ENCODE measurements at places on chromosomes 1 and 21. TPM values are rescaled to one million over a fixed set of nuclear protein-coding genes. Genes with fewer than 3 reads are reported as not detected.

VSIG8 gene
- total RNA-seq = not detected

C1orf87 gene
- not detected for total RNA-seq

FCRL2 gene
- not detected for total RNA-seq

TRIM62 gene
- 10.8 TPM for total RNA-seq

DNA sequence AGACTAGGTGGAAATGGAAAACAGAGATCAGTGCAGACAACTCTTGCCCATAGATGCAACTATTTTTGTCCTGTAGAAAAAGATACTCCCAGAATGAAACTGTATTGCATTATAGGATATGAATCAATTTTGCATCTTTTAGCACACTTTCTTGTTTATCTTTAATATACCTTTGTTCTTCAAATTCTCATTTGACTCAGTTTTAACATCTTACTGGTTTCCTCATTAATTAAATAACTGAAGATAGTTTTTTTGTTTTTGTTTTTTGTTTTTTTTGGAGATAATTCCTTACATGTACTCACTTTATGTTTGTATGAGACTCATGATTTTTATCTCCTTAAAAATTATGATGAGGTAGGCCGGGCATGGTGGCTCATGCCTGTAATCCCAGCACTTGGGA lies 10.9 kb upstream of the CAMTA1 start:
- no peak for DNase-seq

GRCh38 chr1:10347109-10347508 lies 51.8 kb upstream of the PGD start:
- DNase-seq = no peak

DNA sequence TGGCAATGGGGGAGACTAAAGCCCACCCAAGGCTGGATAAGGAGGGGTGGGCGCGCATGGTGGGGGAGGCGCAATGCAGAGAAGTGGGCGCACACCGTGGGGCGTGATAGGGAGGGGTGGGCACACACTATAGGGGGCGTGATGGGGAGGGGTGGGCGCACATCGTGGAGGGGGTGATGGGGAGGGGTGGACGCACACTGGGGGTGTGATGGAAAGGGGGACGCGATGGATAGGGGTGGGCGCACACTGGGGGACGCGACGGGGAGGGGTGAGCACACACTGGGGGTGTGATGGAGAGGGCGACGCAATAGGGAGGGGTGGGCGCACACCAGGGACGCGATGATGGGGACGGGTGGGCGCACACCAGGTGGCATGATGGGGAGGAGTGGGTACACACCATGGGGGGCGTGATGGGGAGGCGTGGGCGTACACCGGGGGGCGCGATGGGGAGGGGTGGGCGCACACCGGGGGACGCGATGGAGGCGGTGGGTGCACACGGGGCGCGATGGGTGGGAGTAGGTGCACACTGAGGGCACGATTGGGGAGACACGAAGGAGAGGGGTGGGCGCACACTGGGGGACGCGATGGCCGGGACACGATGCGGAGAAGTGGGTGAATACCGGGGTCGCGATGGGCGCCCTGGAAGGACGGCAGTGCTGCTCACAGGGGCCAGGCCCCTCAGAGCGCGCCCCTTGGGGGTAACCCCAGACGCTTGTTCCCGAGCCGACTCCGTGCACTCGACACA lies 929 bp downstream of the SUMO3 start:
- no peak for DNase-seq

DNA sequence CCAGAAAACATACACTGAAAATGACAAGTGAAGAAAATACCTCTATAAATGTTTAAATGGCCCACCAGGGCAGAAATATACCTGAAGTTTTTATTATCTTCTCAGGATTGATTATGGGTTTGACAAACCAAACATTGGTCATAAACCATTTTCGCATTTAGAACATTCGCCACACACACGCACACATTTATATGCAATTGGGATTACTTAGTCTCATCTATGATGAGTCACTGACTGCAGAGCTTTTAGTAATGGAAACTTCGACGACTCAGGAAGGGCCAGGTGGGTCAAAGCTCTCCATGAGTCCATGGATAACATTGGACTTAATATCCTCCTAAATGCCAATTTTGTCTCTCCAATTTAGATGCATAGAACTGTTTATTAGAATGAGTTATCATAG lies 16.9 kb downstream of the NRDC start:
- DNase-seq = peak; percentile 26

- no peak for DNase-seq
These were observed 54.0 kb upstream of the BOLA1 start for GRCh38 chr1:149845416-149845815.

- no peak for DNase-seq
These were observed 39.5 kb downstream of the TOR3A start for GRCh38 chr1:179121159-179121938.

GRCh38 chr1:185435696-185436379 lies 118.8 kb upstream of the IVNS1ABP start:
- DNase-seq = no peak

- DNase-seq = no peak
These were observed 168.8 kb upstream of the NRIP1 start for GRCh38 chr21:15233611-15234010.

- DNase-seq = no peak
These were observed 356.2 kb upstream of the TMPRSS15 start for GRCh38 chr21:18759751-18760161.

- no peak for DNase-seq
These were observed 57.4 kb upstream of the PRRC2C start for GRCh38 chr1:171427852-171428471.

DNA sequence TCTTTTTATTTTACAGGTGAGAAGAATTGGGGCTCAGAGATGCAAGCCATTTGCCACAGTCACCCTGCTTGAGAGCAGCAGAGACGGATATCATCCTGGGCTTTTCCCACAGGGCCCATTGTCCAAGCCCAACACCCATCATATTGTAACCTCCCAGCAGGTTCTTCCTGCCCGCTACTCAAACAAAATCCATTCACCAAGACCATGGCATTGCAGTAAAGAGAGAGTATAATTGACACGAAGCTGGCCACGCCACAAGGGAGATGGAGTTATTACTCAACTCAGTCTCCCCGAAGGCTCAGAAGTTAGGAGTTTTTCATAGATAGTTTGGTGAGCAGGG lies 60.9 kb upstream of the KLHDC7A start:
- DNase-seq = no peak

DNA sequence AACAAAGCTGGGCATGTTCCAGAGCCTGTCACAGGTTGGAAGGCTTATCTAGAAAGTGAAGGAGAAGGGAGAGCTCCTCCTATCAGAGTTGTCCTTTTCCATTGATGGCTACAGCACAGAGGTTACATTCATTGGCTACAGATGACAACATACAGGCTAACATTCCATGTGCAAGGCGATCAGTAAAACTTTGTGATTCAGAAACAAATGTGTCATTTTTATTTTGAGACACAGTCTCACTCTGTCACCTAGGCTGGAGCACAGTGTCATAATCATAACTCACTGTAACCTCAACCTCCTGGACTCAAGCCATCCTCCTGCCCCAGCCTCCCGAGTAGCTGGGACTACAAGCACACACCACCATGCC lies 32.6 kb downstream of the TRIM67 start:
- DNase-seq = no peak

DNA sequence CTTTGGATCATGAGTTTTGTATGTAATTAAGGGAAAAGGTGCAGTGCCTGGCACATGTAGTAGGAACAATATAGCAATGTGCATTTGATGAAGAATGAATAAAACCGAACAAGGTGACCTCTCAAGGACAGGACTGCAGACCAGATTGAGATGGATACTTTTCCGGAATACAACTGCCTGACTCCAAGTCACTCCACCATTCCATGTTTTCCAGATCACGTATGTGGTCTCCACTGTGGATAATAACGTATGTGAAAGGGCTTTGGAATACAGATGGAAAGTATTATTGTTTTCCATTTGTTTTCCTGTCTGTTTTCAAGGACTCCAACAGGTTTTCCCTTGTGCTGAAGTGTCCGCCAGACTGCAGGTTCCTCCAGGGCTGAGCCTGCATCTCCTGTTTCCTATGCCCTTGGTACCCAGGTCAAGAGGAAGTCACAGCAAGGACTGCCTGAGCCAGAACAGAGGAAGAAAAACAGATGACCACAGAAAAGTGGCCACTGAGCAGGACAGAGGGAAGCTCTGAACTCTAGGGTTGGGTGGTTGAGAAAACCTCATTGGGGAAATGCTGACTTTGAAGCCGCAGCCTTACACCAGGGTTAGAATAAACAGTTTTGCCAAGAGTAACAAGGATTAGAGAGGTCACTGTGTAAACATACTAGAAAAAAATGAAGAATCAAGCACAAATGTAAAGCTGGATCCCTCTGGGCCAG lies 4.0 kb downstream of the CFAP45 start:
- DNase-seq = no peak

GRCh38 chr1:6489799-6490180 lies 1.7 kb downstream of the PLEKHG5 start:
- peak; percentile 29 for DNase-seq

GRCh38 chr1:79501153-79501552 lies 494.6 kb upstream of the ADGRL4 start:
- DNase-seq = peak; percentile 2

- no peak for DNase-seq
These were observed 605.8 kb upstream of the CAMK1G start for GRCh38 chr1:208977638-208978256.

DNA sequence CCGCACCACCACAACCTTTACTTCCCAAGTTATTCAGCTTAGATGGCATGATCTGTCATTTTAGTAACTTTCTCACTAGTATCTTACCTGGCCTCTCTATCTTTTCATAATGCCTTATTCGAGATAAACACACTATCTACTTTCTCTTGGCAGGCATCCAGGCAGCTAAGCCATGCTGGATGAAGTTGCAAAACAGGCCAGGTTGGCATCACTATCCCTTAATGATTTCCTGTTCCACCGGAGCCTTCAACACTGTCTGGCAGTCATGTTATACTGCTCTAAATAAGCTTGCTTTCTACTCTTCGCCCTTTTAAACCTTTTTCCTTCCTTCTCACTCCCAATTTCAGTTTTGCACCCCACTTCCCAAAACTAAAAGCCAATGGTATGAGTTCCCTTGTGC lies 12.0 kb upstream of the KCNH1 start:
- no peak for DNase-seq

GRCh38 chr21:46617267-46618051 lies 12.6 kb upstream of the S100B start:
- peak; percentile 79 for DNase-seq

DNA sequence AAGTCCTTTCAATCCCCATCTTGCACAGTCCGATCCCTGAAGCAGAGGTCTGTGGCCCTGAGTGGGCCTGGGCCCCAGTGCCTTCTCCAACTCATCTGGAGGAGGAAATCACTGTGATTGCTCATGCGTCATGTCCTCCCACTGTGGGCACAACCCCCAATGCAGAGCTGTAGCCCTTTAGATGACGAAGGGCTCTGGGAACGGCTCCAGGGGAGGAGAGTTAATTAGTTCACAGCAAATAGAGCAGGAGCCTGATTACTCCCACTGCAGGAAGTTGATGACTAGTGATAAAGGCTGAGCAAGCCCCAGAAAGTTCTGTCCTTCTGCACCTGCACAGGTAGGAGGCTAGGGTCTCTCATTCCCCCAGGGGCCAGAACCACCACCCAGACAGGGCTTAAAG lies 111.5 kb downstream of the CCDC185 start:
- DNase-seq = peak; percentile 93

DNA sequence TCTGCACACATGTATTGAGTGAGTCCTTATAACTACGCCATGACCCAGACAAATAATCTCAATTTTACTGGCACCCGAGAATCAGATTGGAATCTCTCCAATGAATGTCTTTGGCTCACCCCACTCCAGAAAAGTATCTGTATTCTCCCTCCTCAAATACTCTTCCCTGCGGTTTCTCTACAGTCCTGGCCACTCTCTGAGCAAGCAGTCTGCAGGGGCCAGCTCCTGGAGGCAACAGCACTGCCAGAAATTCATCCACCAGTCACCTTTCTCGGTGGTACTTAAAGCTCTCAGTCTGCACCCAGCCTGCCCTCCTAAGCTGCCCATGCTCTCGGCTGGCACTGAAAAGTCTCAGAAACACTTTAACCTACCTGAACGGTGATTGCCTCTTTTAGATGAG lies 16.1 kb upstream of the LYST start:
- peak; percentile 25 for DNase-seq

DNA sequence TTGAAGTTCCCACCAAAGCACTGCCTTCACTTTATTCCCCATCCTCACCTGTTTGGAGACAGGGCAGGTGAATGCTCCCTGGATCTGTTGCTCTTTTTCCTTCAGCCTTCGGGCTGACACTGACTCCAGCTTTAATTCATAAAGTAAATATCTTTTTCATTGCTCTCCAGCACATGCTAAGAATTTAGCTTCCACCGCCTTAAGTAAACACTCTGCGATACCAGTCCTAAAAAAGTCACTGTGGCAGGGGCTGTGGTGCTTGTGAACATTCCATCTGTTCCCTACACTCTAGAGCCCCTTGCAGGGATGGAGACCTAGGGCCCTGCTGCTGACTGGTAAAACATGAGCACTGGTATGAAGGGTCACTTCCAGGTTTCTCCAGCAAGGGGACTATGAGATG lies 896 bp upstream of the PLA2G2A start:
- no peak for DNase-seq

- peak; percentile 86 for DNase-seq
These were observed 45.3 kb upstream of the CTBS start for GRCh38 chr1:84619383-84620102.

DNA sequence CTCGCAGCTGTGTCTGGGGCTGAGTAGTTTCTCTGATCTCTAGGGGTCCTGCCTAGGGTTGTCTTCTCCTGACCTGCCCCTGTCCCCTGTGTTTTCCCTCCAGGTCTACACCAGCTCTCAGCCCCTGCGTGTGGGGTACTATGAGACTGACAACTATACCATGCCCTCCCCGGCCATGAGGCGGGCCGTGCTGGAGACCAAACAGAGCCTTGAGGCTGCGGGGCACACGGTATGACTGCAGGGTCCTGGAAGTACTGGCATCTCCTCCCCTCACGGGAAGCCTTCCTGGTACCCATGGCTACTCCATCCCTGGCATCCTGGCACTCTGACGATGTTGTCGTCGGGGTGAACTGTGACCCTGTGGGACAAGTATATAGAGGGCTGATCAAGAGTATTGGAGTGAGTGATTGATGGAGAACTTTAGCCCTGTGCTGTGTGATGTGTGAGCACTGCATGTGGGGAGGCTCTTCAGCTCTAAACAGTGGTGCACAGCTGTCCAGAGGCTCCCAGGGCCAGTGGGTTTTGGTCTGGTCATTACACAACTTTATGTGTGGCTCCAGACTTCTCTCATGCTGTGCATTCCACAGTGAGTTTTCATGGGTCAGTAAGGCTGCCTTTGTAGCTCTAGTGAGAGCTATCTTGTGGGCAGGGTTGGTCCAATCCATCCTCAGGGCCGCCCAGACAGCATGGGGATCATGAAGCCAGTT lies 14.4 kb downstream of the FAAH start:
- no peak for DNase-seq

GRCh38 chr1:214071469-214071868 lies 83.7 kb downstream of the PROX1 start:
- DNase-seq = no peak
